ENCODE measurements at places on chromosomes 4 and X.

DNA sequence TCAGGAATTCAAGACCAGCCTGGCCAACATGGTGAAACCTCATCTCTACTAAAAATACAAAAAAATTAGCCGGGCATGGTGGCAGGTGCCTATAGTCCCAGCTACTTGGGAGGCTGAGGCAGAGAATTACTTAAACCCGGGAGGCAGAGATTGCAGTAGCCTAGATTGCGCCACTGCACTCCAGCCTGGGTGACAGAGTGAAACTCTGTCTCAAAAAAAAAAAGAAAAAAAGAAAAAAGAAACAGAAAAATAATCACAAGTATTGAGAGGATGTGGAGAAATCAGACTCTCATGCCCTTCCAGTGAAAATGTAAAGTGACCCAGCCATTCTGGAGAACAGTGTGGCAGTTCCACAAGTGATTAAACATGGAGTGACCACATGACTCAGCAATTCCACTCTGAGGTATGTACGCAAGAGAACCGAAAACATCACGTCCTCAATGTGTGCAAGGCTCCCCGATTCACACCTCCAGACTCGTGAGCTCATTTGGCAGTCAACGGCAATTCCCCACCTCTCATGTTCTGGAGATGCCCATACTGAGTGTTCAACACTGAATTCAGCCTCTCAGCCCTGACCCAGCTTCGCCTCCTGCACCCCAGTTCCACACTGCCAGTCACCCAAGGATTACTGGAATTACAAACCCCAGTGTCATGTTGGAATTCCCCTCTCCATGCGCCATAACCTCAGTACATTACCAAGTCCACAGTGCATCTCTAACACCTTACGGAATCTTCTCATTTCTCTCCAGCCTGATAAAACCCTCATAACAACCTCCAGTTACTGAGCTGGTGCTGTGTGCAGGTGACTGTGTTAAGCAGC is 21.1 kb downstream of the ACOX3 start:
- no peak for DNase-seq

DNA sequence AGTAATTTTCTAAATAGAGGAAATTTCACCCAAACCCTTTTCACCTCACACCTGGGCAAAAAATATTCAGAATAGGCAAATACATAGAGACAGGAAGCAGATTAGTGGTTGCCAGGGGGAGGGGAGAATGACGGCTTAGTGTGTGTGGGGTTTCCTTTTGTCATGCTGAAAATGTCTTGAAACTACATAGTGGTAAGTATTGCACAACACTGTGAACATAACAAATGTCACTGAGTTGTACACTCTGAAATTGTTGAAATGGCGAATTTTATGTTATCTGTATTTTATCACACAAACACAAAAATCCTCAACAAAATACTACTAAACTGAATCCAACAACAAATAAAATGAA is 60.7 kb upstream of the PLAC1 start:
- no peak for DNase-seq

GRCh38 chr4:1247864-1248244 is 1.1 kb downstream of the CTBP1 start:
- no peak for DNase-seq

DNA sequence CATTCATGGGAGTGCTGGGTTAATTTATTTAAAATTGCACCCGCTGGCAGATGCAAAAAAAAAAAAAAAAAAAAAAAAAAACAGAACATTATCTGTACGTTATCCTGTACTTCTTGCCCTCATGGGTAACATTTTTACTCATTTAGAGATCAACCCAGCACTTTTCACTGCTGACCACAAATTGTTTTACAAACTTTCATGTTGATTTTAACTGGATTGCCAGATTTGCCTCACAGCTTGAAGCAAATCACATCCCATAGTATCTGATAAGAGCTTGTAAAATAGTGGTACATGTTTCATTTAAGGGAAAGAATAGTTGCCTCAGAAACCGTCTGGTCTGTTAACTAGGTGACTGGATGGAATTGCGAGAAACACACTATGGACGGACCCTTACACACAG is 640.8 kb downstream of the TRIML1 start:
- DNase-seq: no peak

GRCh38 chrX:41293269-41293668 is 40.7 kb upstream of the DDX3X start:
- DNase-seq: no peak

Measured in astrocyte of the spinal cord (primary cell).